Stimulated activated CD4-positive, alpha-beta T cell treated with anti-CD3 and anti-CD28 coated beads, Interleukin-4, amount 100 ng/mL, for 24 hours (primary cell): ENCODE measurements at places on chromosomes 5 and 9.
A peak's percentile ranks its signal among the peaks of the same experiment; 100 is the strongest.

DNA sequence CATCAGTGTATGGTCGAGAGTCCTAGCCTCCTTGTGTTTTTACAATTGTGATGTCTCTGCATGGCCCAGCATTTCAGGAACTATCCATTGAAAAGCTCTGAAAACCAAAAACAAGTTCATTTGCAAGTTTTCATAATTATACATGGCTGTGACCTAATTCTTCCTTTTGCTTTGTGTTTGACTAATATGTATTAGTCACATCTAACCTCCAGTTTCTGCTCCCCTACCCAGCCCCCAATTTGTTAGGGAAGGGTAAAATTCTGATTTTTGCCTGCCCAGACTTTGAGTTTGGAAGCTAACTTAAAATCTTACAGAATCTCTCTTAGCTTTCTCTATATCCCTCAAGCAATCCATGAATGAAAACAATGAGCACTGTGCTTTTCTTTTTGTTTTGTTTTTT lies 128.2 kb upstream of the SEMA6A start:
- no peak for DNase-seq

DNA sequence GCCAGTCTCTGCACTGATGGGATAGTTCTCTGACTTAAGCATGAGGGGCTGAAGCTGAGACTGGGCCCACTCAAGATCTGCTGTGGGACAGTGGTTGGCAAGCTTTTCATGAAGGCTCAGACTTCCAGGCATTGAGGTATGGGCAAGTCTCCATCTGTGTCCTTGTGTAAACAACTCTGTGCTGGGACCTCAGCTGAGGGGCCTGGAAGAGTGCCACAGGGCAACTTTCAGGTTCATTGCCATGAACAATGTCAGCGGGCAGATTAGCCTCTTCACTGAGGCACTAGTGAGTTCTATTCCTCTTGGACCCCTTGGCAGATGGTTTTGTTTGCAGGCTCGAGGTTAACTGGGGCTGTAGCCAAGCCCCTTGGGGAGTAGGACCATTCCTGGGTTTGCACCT lies 127.1 kb downstream of the MRPS30 start:
- no peak for DNase-seq

GRCh38 chr9:21070171-21070571 lies 7.6 kb downstream of the IFNB1 start:
- no peak for DNase-seq

GRCh38 chr9:87122947-87123685 lies 175.8 kb upstream of the GAS1 start:
- no peak for DNase-seq

DNA sequence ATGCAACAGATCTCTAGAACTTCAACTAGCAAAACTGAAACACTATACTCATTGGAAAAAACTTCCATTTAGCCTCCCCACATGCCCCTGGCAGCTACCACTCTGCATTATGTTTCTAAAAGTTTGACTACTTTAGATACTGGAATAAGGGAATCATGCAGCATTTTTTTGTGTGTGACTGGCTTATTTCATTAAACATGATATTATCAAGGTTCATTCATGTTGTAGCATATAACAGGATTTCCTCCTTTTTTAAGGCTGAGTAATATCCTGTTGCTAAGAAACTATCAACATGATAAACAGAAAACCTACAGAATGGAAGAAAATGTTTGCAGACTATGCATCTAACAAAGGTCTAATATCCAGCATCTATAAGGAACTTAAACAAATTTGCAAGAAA lies 597.9 kb downstream of the DMRTA1 start:
- DNase-seq = no peak

GRCh38 chr5:138833726-138834480 lies 41.2 kb downstream of the LRRTM2 start:
- no peak for DNase-seq

DNA sequence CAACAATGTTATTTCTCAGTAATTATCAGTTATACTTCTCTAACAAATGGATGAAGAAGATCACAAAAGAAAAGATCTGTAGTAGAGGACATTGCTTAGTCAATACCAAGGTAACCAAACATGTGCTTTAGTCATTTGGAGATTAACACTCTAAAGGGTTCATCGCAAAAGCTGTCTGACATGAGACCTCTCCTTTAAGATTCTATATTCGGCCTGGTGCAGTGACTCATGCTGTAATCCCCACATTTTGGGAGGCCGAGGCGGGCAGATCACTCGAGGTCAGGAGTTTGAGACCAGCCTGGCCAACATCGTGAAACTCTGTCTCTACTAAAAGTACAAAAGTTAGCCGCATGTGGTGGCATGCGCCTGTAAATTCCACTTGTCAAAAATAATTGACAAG lies 18.3 kb upstream of the CKMT2 start:
- no peak for DNase-seq

DNA sequence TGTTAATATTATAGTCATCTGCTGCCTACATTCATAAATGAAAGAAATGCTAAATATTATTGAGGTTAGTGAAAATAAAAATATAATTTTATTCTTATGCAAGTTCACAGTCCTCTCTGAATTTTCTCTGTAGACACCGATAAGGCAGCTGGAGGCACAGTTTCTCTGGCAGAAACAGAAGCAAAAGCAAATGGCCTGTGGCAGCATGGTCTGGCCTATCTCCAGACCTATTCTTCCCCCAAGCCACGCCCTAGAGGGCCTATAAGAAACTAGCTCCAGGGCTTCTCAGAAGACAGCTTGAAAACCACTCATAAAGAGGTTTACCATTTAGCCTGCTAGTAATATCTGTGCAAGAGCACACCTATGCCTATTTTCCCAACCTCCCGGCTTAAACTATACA lies 28.4 kb downstream of the MRPS27 start:
- no peak for DNase-seq

DNA sequence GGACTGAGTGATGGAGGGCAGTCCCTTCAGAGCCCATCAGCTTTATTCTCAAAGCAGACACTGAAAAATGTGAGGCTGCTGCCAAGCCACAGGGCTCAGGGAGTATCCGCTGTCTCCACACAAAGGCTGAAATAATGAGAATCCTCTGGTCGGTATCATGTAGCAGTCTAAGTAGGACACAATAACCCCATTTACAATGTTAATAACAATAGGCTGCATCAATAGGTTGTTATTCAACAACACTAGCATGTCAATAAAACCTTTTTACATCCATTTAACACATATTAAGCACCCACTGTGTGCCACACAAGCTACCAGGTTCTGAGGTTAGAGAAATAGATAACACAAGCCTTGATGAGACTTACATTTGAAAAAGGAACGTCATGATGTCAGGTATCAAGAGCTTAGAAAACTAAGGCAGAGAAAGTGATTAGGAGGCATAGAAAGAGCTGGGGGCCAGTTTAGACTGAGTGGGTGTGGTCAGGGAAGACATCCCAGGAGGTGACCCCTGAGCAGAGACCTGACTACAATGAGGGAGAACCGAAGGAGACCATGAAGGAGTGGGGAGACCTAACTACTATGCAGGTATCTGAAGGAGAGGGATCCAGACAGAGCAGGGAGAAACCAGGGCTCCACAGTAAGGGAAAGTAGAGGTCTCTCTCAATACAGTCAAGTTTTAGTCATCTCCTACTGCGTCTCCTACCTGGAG lies 140.1 kb upstream of the GRIA1 start:
- DNase-seq = no peak

DNA sequence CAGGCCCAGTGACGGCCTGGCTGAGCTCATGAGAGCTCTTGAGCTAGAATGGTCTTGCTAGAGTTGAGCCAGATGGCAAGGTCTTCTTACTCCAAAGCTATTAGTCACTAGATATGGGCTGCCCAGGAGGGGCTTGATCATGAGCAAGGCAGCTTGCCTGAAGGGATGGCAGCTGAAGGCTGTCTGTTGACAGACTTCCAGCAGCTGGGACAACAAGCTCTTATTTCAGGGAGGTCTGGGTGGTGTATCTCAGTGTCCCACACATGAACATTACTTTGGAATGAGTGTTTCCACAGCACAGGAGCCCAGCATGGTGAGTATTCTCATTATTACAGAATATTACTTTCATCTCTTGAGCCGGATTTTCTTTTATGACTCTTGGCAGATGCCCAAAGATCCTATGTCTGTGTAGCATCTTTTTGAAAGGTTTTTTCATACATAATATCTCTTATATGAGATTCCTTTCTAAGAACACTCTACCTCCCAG lies 414.1 kb downstream of the ARHGEF28 start:
- no peak for DNase-seq

DNA sequence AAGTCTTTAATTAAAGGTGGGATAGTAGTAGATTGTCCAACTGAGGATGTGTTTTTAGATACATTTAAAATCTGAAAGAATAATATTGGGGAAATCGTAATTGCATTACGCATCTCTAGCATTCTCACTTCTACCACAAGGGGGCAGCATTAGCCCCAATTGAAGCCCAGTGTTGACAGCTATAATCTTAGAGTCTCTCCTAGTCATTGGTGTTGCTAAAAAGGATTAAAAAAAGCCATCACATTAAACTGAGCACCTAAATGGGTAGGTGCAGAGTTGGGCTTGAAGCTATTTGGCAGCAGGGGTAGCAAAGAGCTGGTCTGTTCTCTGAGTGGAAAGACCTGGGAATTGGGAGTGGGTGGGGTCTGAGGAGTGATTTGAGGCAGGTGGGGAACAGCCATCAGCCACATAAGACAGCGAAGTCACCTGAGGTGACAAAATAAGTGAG lies 177.2 kb downstream of the OSTF1 start:
- DNase-seq = peak; percentile 56

GRCh38 chr9:133777068-133777791 lies 39.1 kb upstream of the SARDH start:
- DNase-seq = no peak

- no peak for DNase-seq
These were observed 91.9 kb downstream of the CAMSAP1 start for GRCh38 chr9:135815413-135815812.

GRCh38 chr9:1057910-1058309 lies 7.8 kb downstream of the DMRT2 start:
- DNase-seq = no peak
